Heart right ventricle (tissue), 16 donors: ENCODE measurements at places on chromosomes 2 and 18. TPM values are rescaled to one million over a fixed set of nuclear protein-coding genes. Genes with fewer than 3 reads are reported as not detected.
A peak's percentile ranks its signal among the peaks of the same experiment; 100 is the strongest.

GRCh38 chr18:31557446-31557845 is 34.2 kb upstream of the TTR start:
- H3K27ac ChIP-seq, result no peak overlapping the region
- no peaks in the 10 kb centered on the region for H3K4me1 ChIP-seq
- DNase-seq, result no peak
- no peak overlapping the region for H3K4me3 ChIP-seq
- no peaks in the 10 kb centered on the region for H3K36me3 ChIP-seq

- peaks cover 31% of the 10 kb centered on the region for H3K27me3 ChIP-seq
- H3K4me1 ChIP-seq, result no peaks in the 10 kb centered on the region
- H3K27ac ChIP-seq, result no peak overlapping the region
- H3K4me3 ChIP-seq, result no peak overlapping the region
These were observed 288.6 kb upstream of the HDAC4 start for GRCh38 chr2:239689410-239689809.

GRCh38 chr18:44453505-44453904 is 227.2 kb upstream of the SETBP1 start:
- H3K36me3 ChIP-seq, result no peaks in the 10 kb centered on the region
- no peaks in the 10 kb centered on the region for H3K27me3 ChIP-seq
- no peaks in the 10 kb centered on the region for H3K4me1 ChIP-seq

- no peak overlapping the region for H3K4me3 ChIP-seq
- H3K27ac ChIP-seq, result no peak overlapping the region
These were observed 9.7 kb upstream of the PXDN start for GRCh38 chr2:1754046-1754445.

GRCh38 chr2:183868707-183869106 is 729.6 kb upstream of the ZNF804A start:
- H3K4me3 ChIP-seq, result no peak overlapping the region
- no peaks in the 10 kb centered on the region for H3K36me3 ChIP-seq
- no peak overlapping the region for H3K27ac ChIP-seq
- no peaks in the 10 kb centered on the region for H3K27me3 ChIP-seq
- H3K4me1 ChIP-seq, result no peaks in the 10 kb centered on the region

DNA sequence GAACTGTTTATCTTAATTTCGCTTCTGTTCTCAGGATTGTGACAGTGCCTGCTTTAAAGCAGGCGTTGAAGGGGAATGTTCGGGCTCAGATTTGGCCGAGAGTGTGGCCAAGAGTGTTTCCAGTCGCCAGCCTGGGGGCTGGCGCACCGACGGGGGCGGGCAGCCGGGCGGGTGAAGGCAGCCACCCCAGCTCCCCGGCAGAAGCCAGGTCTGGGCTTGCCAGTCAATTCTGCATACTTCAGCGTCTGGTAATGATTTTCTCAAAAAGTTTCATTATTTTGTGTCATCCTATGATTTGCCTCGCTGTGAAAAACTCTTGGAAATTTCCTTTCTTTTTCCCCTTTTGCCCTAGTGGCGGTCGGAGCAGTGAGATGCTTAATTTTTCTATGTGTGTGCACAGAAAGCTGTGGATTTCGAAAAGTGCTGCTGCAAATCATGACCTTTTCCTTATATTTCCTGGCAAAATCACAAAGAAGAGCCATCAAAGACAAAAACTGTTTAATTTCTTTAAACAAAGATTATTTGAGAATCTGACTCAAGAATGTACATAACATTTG is 856 bp downstream of the FAM228A start:
- peaks cover 7% of the 10 kb centered on the region for H3K27me3 ChIP-seq
- H3K27ac ChIP-seq, result peak overlapping the region; percentile 4
- H3K36me3 ChIP-seq, result no peaks in the 10 kb centered on the region
- no peaks in the 10 kb centered on the region for H3K4me1 ChIP-seq

PKDCC gene
- polyA plus RNA-seq, result 121 TPM

MAL gene
- 9.1 TPM for polyA plus RNA-seq

TYMS gene
- polyA plus RNA-seq, result 0.80 TPM

SULT1C4 gene
- 1.7 TPM for polyA plus RNA-seq
